ENCODE measurements at places on chromosomes 5 and 9.

DNA sequence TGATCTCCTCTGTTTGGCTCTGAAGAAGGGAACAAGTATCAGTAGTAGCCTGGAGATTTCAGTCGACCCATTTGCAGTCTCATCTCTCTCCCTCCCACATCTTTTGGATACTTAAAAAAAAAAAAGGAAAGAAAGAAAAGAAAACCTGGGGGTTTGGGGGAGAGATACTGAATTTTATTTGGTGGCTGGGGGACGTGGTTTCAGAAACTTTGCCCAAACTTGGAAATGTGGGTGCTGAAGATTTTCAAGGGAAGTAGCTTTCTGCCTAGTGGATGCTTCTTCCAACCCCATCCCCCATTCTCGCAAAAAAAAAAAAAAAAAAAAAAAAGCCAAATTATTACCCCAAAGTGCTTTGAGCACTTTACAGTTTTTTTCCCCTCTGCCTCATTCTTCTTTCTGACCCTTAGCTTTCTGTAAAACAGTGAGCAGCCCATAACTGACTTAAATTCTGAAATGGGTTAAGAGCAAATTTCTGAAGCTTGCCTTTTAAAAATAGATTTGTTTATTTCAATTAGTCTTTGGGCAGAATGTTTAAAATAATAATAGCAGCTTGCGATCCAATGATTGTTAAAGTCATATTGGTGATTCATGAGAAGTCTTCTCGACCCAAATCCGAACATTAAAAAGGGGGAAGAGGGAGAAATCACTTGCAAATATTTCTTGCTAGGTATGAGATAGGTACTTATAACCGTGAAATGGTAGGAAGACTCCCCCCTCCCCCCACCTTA, 894 bp downstream of the FST start:
- DNase-seq: no peak

- DNase-seq: no peak
These were observed 160.0 kb downstream of the C9orf152 start for GRCh38 chr9:110047955-110048402.

GRCh38 chr5:13480834-13481233, 463.7 kb downstream of the DNAH5 start:
- no peak for DNase-seq

DNA sequence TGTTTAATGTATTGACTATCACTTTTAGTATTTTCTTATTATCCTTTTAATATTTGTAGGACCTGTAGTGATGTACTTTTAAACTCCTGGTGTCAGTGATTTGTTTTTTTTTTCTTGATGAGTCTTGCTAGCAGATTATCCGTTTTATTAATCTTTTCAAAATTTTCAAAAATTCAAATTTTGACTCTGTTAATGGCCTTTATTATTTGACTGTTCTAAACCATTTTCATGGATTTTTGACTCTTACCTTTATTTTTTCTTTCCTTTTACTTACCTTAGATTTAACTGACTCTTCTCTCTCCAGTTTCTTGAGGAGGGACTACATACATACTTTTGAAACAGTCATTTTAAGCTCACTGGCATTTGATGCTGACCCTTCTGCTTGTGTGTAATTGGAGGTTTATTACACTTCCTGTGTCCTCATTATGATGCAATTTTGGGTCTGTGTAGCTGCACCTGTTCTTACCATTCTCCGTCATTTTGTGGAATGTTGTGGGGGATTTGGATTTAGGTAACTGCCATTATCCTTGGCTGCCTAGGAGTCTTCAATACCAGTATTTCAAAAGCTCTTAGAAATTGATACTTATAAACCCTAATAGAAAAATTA, 32.0 kb upstream of the EXOC3 start:
- DNase-seq: no peak

DNA sequence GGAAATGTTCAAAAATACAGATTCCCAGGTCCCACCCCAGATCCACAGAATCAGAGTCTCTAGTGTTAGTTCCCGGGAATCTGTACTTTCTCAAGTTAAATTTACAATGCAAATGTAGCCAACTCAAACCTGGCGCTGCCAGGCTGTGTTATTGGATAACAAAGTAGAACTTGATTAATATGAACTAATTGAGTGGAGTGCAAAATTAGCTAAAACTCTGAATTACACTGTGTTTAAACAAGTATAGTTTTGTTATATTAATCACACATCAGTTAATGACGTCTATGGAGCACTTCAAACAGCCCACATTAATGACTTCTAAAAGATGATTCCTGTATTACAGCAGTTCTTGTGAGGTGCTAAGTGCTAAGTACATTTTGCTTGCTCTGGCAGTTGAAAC, 32.4 kb upstream of the CYFIP2 start:
- DNase-seq: no peak

- DNase-seq: no peak
These were observed 2.4 kb downstream of the CARD19 start for GRCh38 chr9:93098236-93098946.

GRCh38 chr5:167888393-167888792, 403.1 kb upstream of the WWC1 start:
- DNase-seq: no peak

- DNase-seq: no peak
These were observed 20.0 kb downstream of the PTPN3 start for GRCh38 chr9:109478051-109478563.

Data from NT2/D1 (cell line).